ENCODE measurements at places on chromosomes 3 and 15.

- no peak for DNase-seq
Measured at GRCh38 chr15:63872759-63873510, 39.2 kb upstream of the HERC1 start.

DNA sequence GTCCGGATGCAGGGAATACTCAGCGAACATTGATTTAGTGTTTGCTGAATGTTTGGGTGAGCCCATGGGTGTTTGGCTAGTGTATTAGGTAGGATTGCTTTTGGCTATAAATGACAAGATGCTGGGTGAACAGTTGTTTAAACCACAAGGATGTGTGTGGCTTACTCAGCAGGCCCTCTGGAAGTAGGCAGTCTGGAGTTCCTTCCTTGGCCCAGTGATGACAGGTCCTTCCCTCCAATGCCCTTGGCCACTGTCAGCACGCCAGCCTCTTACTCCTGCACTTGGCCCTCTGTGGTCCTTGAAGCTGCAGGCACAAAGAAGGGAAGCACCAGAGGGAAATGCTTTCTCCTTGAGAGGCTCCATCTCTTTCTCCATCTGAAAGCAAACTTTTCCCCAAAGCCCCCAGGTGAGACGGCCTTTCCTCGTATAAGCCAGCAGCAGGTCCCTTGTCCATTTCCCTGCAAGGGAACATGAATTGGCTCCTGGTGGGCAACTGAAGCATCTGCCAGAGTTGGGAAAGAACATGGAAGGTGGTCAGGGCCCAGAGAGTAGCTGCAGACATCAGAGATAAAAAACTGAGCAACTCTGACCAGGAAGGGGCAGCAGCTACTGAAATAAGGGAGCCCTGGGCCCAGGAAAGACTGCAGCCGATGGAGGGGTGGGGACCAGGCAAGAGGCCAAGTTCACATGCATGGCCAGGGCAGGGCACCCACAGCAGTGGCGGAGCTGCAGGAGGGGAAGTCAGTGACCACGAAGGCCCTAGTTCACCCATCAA is 105.0 kb downstream of the TPRA1 start:
- DNase-seq, result no peak

DNA sequence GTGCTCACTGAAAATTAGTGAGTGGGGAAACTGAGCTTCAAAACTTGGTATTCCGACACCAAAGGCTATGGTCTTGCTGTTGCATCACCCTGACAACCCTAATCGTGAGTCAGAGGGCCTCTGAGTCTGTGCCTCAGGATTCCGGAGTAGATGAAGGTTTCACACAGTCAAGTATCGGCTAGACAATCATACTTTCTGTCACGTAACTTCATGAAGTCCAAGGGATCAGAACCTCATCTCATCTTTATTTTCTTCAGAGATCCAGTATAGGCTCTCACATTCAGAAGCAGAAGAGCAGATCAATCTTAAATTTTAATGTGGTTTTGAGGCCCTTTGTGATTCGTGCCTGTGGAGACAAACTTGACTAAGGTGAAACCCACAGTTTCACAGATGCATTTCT is 26.1 kb upstream of the NECTIN3 start:
- no peak for DNase-seq

GRCh38 chr3:32456429-32457130 is 46.1 kb downstream of the CMTM6 start:
- DNase-seq, result no peak

DNA sequence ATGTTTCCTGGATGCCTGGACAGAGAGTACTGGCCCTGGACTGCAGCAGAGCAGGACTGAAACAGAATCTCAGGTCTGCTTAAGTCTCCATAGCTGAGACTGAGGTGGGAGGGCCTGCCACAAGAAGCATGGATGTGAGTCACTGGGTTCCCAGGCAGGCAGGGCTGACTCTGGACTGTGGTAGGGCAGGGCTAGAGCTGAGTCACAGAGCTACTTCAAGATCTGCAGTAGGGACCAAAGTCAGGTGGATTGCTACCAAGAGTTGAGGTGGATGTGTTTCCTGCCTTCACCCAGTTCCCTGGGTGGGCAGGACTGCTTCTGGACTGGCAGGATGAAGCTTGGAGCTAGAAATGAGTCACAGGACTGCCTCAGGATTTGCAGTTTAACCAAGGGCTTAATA is 282.9 kb downstream of the AGBL1 start:
- DNase-seq, result no peak

GRCh38 chr3:87082796-87083440 is 92.0 kb upstream of the VGLL3 start:
- no peak for DNase-seq

DNA sequence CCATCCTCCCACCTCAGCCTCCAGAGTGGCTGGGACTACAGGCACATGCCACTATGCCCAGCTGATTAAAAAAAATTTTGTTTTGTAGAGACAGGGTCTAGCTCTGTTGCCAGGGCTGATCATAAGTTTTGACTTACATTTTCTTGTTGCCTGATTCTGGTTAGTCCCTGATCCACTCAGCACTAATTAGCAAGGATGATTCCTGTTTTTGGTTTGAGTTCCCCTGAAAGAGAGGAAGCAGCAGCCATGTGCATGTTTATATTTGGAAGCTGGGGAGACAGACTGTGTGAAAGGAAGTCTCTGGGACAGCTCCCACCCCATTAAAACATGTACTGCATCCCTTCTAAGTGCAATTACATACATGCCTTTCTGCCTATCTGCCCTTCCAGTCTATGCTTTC is 3.6 kb upstream of the NCK1 start:
- DNase-seq, result no peak

- no peak for DNase-seq
Measured at GRCh38 chr15:67158367-67158766, 93.0 kb downstream of the SMAD3 start.

GRCh38 chr3:127212711-127213110 is 19.8 kb downstream of the PRR23E start:
- no peak for DNase-seq

GRCh38 chr15:63111481-63111880 is 10.2 kb upstream of the LACTB start:
- DNase-seq, result no peak

GRCh38 chr3:122944671-122945161 is 82.8 kb downstream of the SEMA5B start:
- no peak for DNase-seq

DNA sequence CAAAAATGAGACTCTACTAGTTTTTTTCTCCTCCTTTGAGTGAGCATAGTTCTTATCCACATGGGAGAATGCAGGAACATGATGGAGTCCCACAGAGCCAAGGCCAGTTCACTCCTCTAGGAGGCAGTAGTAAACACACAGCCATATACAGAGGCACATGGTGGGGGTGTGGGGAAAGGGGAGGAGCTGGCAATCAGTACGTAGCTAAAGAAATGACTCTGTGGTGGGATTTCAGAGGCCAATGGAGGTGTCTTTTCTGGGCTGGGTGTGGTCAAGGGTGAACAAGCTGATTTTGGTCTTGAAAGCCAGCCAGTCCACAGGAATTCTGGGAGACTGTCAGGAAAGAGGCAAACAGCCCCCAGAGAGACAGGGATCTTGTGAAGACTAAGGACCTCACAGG is 6.6 kb upstream of the RAB11A start:
- no peak for DNase-seq

DNA sequence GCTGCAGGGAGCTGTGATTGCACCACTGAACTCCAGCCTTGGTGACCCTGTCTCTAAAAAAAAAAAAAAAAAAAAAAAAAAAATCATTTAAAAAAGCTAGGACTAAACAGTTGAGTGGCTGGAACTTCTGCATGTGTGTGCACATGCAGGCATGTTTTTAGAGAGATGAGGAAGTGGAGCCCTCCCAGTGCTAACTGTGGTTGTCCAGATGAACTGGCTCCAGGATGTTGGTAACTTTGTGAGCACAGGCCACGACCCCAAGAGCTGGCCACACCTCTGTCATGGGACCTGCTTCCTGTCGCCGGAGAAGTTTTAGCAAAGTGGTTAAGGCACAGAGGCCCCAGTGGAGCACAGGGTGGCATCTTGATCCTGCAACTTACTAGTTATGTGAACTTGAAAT is 27.0 kb downstream of the CHCHD6 start:
- DNase-seq, result no peak

GRCh38 chr3:136703429-136703828 is 48.7 kb downstream of the STAG1 start:
- DNase-seq, result no peak

DNA sequence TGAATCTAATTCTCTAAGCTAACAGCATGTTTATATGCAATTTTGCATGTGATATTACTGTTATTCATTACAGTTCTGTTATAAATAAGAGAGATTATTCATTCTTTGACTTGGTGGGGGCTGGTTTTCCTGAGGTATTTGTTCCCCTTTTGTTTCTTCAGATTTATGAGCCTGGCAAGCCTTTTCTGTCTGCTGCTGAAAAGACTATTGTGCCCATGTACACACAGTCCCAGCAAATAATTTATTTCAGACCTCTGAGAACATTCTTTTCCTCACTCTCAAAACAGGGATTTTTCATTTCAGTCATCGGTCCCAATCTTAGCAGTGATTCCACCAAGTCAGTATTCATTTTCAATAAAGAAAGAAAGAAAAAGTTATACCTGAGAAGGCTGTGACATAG is 716.8 kb downstream of the NSUN3 start:
- DNase-seq, result no peak

DNA sequence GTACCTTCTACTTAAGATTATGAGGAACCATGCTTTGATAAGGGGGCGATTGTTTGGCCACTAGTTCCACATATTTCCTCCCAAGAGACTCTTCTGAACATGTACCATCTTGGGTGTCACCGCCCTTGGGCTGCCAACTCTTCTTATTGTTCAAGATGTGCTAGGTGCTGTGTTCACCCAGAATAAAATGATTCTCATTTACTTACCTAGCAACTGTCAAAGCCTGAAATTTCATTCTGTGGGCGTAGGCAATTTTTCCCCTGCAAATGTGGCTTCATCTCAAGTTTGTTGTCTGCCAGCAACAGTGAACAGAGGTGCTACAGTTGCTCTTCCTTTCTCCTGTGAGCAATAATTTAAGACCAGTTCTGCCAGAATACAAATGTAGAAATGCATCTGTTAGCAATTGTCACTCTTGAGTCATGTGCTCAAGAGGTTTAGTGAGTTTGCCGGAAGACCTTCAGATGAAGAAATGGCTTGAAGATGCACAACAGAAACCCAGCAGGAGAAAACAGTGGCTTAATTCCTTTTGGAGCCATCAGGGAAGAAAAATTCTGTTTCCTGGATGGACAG is 41.3 kb upstream of the RARB start:
- no peak for DNase-seq

DNA sequence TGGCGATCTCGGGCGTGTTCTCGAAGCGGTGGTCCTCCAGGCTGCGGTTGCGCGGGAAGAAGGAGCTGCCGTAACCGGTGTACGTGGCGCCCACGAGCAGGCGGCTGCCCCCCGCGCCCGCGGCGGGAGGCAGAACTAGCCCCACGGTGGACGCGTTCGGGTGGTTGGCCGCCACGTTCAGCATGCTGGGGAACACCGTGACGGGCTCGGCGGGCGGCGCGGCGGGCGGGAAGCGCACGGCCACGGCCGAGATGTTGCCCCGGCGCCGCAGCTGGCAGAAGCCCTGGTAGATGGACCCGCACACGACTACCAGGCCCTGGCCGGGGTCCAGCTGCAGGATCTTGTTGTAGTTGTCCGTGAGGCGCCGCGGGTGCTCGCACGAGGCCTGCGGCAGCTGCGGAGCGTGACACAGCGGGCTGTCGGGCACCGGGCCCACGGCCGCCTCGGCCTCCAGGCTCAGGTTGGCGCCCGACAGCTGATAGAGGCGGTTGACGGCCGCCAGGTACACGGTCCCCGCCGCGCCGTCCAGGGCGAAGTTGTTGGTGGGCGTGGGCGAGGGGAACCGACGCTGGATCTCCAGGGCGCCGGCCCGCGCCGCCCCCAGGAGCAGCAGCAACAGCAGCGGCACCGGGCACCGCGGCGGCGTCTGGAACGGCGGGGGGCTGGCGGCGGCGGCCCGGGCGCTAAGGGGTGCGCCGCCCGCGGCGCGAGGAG is 397 bp downstream of the PLXND1 start:
- DNase-seq, result no peak

DNA sequence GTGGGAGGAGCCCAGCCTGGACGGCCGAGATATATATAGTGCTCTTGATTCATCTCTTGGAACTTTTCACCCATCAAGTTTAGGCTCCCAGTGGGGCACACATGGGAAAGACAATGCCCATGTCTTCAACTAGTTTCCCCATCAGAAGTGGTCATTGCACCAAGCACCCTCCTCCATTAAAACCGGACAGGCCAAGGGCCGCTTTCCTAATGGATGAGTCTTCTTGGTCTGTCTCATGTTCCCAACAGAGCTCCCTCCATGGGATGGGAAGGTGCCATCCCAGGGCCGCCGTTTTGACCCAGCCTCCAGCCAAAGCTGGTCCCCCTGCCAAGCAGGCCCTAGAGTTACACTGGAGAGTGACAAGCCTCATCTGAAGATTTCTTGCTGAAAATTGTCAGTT is 34.7 kb upstream of the UBE2Q2 start:
- no peak for DNase-seq

DNA sequence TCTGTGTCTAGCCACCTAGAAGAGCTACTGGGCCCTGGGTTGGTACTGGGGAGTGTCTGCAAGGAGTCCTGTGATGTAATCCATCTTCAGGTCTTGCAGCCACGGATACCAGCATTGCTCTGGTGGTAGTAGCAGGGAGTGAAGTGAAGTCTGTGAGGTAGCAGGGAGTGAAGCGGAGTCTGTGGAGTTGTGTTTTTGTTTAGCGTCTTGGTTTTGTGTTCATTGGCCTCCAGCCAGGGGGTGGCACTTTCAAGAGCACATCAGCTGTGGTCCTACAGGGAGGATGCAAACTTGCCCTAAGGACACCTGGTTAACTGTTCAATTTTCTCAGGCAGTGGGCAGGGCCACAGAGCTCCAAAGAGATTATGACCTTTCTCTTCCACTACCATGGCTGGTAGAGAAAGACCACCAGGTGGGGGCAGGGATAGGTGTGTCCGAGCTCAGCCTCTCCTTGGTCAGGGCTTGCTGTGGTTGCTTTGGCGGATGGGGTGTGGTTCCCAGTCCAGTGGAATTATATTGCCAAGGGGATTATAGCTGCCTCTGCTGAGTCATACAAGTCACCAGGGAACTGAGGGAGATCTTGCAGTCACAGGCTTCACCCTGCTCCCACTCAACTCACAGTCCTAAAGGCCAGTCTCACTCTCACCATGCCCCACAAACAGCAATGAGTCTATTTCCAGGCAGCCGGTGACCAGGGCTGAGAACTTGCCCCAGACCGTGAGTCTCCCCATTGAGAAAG is 424.7 kb downstream of the ZBBX start:
- DNase-seq, result no peak

DNA sequence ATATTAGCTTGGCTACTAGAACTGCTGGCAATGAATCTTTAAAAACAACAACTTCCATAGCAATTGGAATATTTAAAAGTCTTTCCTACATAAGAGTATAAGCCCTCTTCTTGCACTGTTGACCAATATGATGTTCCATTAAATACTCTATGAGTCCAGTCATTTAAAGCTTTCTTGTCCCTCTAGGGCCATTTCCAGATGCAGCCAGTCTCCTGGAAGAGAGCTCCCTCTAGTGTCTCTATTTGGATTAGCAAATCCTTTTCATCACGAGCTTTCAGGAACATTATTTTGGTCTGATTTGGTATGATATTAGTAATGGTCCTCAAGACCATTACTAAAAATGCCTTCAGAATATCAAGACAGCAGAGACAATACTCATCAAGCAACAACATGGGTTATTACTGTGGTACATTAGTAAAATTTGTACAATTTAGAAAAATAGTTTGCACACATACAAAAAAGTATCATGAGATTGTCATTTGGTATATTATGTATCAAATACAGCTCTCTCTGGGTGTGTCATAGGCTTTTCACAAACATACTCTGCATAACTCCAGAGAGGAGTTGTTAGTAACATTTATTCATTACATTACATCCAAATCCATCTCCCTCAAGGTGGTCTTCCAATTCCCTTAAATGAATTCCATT is 101.3 kb downstream of the DPH6 start:
- no peak for DNase-seq
